ENCODE measurements at places on chromosomes 3 and 15. TPM values are rescaled to one million over a fixed set of nuclear protein-coding genes. Genes with fewer than 3 reads are reported as not detected.

ZNF445 gene
- total RNA-seq = 7.0 TPM

CYP11A1 gene
- 0.49 TPM for total RNA-seq

SNTN gene
- total RNA-seq = not detected

ALDH1A3 gene
- total RNA-seq = 10.9 TPM

MINDY2 gene
- 17.9 TPM for total RNA-seq

EXD1 gene
- not detected for total RNA-seq

FANCD2OS gene
- total RNA-seq = not detected

PRKAR2A gene
- 27.6 TPM for total RNA-seq

GABRR3 gene
- total RNA-seq = not detected

PLS1 gene
- 7.3 TPM for total RNA-seq

CSTA gene
- 122 TPM for total RNA-seq

ACTR8 gene
- 22.4 TPM for total RNA-seq

MINAR1 gene
- total RNA-seq = 0.64 TPM

CCDC54 gene
- total RNA-seq = not detected

TLR9 gene
- total RNA-seq = 0.61 TPM

DNA sequence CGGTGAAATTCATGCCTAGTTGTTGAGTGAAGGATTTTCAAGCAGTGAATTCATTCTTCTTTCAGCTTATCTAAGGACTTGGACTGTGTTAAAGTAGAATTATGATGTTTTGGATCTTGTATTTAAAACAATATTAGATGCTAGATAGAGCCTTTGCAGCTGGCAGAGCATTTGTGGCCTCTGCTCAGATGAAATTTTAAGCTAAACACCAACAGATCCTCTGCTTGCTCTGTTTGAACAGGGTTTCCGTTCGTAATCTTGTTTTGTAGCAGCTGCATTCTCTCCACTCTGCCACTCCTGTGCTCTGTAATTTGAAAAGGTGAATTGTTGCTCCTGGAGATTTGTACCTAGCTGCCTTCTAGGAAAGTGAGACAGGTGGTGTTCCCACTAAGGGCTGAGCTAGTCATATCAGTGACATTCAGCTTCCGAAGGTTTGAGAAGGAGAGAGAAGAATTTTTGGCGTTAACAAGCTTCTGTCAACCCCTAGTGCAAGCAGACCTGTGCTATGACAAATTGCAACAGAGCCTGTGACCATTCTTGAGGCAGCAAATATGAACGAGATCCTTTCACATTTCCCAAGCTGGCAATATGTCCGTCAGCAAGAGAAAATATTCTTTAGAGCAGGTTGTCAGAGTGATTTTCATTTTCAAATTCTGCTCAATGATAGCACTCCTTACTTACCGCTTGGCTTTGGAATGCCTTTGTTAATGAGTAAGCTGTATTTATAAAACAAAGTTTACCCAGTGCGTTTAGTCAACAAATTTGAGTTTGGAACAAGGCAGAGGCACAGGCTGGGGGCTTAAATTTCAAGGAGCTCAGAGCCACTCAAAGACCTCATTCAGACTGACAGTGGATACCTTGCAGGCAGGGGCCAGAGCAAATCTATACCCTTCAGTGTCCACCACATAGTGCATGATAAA lies 5.3 kb downstream of the CHST2 start:
- no peak for DNase-seq

DNA sequence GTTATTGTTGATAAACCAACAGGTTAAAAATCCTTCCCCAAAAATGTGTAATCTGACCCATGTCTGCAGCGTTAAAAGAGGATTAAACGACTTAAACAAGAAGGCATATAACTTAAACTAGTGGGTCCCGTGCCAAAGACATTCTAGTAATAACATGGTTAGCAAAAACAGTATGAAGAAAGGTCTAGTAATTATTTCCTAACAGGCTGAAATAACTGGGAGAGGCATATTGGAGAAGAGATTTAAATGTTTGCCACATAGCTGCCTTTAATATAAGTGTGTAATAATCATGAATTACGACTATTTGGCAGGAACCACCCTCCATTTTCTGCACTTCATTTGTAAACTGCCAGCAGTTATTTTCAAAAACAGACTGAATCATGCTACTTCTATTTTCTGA lies 67.7 kb upstream of the CSPG5 start:
- no peak for DNase-seq

DNA sequence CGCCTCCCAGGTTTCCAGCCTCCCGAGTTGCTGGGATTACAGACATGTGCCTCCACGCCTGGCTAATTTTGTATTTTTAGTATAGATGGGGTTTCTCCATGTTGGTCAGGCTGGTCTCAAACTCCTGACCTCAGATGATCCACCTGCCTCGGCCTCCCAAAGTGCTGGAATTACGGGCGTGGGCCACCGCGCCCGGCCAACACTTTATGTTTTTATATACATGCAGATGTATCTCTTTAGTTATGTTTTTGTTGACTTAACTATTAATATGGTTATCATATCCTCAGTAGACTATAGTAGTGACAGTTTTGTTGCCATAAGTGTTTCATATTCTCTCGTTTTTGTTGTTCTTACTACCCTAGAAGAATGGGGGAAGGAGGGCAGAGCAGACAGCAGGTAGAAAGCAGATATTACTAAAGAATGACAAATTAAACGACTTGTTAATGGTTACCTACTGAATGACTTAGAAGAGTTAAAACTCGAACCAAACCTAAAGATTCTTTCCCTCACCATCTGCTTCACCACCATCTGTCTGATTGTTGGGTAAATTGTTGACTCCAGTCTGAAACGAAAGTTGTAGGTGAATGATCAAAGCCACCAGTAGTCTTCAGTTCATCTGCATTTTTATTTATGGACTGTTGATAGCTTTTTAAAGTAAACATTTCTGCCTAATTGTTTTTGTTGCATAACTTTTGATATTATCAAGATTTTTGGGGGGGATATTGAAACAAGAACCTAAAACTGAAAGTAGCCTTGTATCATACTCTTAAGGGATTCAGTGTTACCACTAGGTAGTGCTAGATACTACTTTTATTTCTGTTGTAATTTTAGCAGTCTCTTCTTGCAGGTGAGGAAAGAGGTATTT lies 89.3 kb downstream of the RASA2 start:
- no peak for DNase-seq

- DNase-seq = peak; percentile 87
Measured at GRCh38 chr3:156675830-156676767, 1.7 kb downstream of the TIPARP start.

DNA sequence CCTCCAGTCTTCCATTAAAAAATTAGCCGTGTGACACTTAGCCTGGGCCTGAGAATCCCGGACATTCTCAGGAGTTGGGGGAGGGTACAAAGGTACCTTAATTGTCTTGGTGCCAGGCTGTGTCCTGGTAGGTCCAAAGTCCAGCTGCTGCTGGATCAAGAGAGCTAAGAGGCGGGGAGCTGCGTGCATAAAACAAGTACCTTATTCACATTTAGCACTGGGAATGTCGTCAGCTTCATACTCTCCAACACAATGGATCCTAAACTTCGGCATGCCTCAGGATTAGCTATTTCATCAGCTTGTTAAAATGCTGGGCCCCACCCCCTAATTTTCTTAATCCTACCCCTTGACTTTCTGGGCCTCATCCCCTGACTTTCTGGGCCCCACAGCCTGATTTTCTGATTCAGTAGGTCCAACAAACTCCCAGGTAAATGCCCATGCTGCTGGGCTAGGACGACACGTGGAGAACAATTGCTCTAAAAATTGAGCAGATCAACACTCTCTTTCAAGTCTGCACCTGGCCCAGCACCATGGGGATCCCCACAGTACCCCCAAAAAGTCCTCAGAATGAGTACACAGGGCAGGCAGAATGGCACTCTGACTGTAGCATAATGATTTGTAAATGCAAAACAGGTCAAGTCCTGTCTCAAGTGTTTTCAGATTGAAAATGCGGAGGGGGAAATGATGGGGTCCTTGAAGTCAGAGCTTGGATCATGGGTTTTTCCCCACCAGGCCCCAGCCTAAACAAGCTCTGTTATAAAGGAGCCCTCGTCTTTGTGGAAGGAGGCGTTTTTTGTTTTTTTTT lies 5.6 kb upstream of the AEN start:
- DNase-seq = no peak

- peak; percentile 81 for DNase-seq
Measured at GRCh38 chr3:42706721-42707619, 4.4 kb upstream of the HHATL start.

GRCh38 chr3:41075975-41076374 lies 123.3 kb upstream of the CTNNB1 start:
- no peak for DNase-seq

DNA sequence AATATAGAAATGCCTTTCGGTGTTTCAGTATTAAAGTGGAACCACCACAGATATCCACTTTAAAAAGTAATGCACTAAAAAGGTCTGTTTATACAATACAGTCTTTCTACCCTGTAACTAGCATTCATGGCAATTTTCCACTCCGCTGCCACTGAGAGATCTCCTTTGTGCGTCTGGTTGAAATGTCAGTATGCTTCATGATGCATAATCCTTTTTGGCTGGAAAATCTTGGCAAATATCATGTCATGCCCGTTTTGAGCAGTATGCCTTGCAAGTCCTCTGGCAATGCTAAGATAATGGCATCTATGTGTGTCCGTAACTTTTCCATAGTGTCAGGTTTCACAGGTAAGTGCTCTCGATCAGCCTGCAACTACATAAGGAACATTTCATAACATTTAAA lies 30.8 kb upstream of the ARF4 start:
- no peak for DNase-seq

DNA sequence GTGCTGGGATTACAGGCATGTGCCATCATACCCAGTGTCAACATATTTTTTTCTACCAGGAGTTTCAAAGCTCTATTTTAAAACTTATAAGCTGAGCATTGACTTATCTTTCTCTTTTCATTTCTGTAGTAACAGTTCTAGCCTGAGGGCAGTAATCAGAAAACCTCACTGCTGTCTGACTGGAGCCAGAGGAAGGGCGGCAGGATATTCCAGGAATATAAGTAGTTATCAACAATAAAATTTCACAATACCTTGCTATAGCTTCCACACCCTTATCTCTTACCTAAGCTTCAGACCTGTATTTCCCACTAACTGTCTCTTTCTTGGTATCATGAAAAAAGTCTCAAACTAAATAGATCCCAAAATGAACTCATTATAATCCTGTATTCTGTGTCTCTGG lies 5.1 kb upstream of the NEDD4 start:
- no peak for DNase-seq

DNA sequence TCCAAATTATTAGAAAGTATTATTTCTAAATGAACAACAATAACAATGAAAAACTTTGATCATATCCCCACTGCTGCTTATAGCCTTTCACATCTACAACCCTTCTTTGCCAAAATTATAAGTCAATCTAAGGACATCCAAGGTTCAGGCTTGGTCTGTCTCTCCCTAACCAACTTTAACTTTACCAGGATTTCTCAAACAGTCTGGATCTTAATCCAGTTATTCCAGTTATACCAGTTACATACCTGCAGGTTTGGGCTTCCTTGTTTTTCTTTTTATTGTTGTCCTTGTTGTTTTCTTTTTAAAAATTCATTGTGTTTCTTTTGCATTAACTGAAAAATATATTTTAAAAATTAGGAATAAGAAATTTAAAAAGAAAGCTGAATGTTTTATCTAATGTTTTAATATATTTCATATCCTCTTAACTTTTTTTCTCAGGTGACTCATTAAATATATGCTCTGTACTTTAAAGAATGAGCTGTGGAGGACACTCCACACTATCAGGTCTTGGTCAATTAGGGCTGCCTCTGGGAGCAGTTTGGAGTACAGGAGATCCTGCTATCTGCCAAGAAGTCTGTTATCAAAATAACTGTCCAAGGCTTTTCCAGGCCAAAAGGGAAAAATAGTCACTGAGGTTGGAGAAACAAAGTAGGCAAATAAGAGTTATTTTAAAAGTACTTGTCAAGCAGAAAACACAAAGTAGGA lies 421.4 kb downstream of the EPHA6 start:
- DNase-seq = no peak

- DNase-seq = peak; percentile 91
Measured at GRCh38 chr3:44198284-44199269, 43.1 kb upstream of the TOPAZ1 start.

DNA sequence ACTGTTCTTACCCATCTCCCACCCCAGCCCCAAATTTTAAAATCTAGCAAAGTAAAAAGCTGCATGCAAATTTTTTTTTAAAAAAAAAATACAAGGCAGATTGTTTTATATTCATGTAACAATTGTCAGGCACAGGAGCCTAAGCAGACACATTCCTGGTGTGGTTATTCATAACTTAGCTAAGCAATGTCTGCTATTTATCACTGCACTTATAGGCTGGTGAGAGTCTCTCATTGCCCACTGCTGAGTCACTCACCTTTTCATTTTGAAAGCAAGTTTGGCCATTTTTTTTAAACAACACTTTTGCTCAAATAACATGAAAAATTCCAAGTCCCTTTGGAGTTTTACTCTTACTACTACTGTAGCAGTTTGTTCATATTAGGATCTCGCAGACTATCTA lies 413.9 kb downstream of the RBMS3 start:
- DNase-seq = no peak

GRCh38 chr3:110126065-110126464 lies 788.7 kb upstream of the DPPA4 start:
- DNase-seq = no peak

- no peak for DNase-seq
Measured at GRCh38 chr15:89143503-89144162, 55.4 kb downstream of the ABHD2 start.

DNA sequence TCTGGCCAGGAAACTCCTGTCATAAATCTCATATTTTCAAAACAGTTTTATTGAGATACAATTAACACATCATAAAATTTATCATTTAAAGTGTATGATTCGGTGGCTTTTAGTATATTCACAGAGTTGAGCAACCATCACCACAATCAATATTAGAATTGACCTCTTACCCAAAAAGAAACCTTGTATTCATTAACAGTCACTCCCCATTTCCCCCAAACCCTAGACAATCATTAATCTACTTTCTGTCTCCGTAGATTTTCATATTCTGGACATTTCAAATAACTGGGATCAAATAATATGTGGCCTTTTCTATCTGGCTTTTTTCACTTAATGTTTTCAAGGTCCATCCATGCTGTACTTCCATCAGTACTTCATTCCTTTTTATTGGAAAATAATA lies 145.7 kb upstream of the RORA start:
- DNase-seq = no peak

Data from lower leg skin (tissue), 4 donors.